ENCODE measurements at places on chromosomes 11 and 22.

GRCh38 chr11:96622026-96622634 lies 232.3 kb downstream of the JRKL start:
- DNase-seq, result no peak

- no peak for DNase-seq
These were observed 4.7 kb downstream of the BSX start for GRCh38 chr11:122976734-122977469.

DNA sequence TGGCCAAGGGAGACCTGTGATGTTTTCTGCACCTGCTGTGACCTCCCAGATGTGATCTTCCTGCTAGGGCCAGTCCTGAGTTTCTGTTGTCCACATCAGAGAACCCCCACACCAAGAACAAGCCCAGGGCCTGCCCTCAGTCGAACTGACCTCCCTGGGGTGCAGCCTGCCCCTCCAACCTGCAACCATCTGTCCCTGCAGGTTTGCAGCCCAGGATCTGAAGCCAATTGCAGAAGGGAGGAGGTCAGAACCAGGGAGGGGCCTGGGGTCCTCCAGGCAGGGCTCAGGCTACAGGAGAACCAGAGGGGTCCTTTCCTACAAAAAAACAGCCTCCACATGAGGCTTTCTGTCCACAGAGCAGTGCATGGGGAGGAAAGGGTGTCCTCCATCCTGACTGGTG lies 807 bp downstream of the TRIM3 start:
- DNase-seq, result no peak

DNA sequence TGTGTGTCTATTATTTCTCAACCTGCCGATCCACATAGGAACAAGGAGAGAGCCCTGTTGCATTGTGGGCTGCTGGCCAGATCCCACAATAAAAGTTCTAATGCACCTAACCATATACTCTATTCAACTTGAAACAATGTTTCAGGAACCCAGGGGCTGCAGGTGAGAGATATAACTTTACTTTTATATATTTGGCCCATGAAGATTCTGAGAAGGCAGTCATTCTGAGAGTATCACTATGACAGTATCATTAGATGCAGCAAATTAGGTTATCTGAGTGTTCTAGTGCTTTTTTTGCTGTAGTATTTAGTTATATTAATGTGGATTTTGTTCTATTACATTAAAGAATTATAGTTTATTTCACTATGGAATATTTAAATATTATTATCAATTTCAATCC lies 655.1 kb upstream of the ARHGAP42 start:
- DNase-seq, result no peak

DNA sequence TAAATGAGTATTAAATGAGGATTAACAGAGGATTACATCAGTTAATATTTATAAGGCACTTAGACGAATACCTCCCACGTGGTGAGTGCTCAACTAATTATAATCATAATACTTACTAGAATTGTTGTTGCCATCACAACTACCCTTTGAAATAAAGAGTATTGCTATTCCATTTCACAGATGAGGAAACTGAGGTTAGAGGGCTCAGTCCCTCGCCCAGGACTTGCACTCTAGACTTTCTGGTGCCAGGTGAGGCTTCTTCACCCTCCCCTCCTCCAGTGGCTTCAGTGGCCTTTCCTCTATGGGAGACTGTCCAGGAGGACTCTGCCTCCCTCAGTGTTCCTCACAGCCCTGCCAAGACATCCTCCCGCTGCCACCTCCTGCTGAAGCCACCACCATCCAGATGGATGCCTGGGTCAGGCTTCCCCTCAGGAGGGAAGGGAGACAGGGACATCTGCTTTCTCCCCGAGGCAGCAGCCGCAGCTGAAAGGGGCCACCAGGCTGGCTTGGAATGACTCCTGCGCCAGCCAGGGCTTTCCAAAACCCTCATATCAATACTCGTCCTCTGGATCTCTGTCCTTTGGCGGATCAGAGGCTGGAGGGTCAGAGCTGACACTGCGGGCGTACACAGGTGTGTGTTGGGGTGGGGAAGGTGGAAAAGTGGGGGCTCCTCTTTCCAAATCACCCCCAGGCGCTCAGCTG lies 580.1 kb downstream of the BUD13 start:
- DNase-seq, result no peak

GRCh38 chr11:131353766-131354165 lies 16.6 kb upstream of the NTM start:
- no peak for DNase-seq

DNA sequence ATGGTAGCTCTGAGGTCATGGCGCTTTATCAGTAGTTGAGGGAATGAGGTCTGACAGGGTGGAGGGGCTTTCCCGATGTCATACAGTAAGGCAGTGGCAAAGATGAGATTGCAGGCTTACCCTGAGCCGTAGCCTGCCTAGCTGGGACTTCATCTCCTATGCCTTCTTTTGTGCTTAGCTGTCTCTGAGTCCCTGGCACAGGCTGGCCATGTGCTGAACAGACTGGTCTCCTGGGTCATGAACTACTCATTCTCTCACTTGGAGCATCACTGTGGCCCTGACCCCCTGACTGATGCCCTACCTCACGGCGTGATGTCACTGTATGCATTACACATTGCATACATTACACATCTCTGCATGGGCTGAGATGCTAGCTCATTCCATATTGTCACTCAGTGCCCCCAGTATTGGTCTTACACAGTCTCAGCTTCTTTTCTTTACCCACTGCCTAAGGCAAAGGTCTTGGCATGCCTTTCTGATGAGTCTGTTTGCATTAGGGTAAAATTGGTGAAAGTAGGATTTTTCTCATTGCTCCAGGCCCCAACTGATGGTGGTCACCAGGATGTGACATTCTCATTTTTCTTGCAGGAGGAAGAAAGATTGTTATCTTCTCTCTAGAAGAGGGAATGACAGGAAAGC lies 389.4 kb upstream of the CADM1 start:
- no peak for DNase-seq

DNA sequence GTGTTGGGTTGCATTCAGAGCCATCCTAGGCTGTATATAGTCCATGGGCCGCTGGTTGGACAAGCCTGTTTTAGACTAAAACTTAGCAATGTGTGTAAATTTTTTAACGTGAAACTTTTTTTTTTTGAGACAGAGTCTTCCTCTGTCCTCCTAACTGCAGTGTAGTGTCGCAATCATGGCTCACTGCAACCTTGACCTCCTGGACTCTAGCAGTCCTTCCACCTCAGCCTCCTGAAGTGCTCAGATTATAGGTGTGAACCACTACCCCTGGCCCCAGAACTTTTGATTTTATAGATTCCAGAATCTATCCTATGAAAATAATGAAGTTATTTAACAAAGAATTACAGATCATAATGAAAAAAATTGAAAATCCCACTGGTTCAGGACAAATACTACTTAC lies 29.9 kb upstream of the PANX2 start:
- DNase-seq, result no peak

DNA sequence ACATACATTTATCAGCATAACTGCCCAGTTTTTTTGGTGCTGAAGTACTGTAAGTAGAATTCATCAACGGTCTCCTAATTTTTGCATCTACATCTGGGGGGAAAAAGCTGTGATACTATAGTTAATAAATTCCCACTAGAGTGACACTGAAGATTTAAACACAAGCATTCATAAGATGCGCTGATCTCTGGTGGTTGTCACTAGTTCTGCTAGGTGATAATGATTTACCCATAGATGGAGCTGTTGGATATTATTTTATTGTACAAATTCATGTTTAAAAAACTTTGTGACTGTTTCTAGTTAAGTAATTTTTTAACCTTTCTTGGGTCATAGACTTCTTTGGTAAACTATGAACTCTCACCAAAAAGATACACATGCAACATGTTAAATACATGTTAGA lies 106.6 kb downstream of the EMSY start:
- DNase-seq, result no peak

DNA sequence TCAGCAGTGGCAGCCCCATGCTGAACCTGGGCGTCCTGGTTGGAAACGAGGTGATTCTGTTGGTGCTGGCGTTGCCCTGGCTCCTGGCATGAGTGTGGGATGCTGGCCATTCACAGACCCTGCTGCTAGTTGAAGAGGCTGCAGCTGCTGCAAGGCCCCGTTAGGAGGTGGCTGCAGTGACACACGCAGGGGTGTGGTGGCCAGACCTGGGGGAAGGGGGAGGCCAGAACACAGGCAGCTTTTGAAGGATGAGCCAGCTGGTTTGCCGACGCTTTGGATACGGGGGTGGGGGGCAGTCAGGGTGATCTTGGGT lies 77.2 kb downstream of the MORC2 start:
- DNase-seq, result no peak

- no peak for DNase-seq
These were observed 30.0 kb upstream of the FLI1 start for GRCh38 chr11:128663824-128664223.

GRCh38 chr11:32893343-32894148 lies 935 bp downstream of the QSER1 start:
- DNase-seq, result peak; percentile 28

DNA sequence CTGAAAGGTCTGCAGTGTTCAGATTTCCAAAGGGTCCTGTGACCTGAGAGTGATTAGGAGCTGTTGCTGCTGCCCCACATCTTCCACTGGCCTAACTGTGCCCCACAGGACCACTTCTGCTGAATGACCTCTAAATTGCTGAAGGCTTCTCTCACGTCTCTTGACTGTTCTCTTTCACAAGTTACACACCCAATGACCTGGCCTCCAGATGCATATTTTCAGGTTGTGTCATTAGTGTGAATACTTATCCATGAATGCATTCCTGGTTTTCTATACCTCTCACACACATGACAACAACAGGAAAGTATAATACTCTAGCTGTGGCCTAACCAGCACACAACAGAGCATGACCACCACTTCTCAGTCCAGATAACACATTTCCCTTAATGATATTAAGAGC lies 15.4 kb downstream of the PRR14L start:
- no peak for DNase-seq

- DNase-seq, result no peak
These were observed 115.0 kb upstream of the NARS2 start for GRCh38 chr11:78689585-78690153.

DNA sequence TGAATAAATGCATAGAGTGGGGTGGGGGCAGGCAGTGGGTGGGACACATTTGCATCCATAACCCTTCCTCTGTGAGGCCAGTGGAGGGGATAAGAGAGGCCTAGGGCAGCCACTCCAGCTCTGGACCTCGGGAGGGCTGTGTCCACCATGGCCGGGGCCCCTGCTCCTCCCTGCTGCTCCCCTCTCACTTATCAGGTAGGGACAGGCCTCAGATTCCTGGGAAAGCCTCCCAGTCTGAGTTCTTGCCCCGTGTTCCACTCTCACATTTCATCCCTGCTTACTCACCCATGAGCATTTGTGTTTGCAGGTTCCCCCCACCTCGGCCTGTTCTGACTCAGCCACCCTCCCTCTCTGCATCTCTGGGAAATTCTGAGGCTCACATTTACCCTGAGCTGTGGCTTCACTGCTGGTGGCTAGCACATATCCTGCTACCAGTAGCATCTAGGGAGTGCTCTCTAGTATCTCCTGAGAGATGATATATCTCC lies 128.7 kb upstream of the TOP3B start:
- no peak for DNase-seq

- DNase-seq, result no peak
These were observed 16.2 kb upstream of the ST3GAL4 start for GRCh38 chr11:126339073-126339862.

DNA sequence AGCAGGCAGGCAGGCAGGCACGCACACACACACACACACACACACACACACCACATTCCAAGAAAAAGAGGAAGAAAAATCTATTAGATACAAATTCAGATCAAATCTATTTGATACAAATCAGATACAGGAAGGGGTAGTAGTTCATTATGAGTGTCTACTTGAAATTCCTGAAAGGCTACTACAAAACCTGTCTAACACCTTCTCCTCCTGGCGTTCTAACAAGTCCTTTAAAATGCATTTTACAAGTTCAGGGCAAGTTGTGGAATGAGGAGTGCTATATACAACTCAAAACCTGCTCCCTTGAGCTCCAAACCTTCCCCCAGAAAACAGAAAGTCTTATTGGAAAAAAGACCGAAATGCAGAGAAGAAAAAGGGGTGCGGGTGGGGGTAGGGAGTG lies 476 bp downstream of the ARHGAP32 start:
- DNase-seq, result no peak

DNA sequence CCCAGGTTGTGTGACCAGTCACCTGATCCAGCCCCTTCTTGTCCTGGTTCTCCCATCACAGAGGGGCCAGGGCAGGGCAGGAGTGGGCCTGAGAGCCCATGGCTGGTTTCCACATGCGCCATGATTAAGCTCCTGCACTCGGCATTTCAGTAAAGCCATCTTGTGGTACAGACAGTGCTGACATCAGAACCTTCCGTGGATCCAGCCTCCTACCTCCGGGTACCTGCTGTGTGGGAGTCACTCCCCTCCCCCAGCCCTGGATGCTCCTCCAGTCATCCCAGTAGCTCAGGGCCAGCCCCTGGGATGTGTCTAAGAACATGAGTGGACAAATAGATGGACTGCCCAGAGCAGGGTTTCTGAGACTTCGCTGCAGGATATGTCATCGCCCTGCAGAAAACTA lies 22.1 kb upstream of the MGAT3 start:
- no peak for DNase-seq

- DNase-seq, result no peak
These were observed 20.7 kb downstream of the PDHX start for GRCh38 chr11:34936945-34937629.

DNA sequence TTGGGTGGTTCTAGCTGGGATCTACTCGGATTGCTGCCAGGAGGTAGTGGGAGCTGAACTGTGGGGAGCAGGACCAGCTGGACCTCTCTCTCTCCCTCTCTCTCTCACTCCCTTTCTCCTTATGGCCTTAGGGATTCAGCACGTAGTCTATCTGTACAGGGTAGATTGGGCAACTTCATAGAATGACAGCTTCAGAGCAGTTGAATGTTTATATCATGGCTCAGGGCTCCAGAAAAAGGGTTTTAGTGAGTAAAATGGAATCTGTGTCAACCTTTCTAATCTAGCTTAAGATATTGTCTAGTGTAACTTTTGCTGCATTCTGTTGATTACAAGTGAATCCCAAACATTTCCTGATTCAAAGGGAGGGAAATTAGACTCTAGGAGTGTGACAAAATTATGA lies 127.7 kb upstream of the PDGFD start:
- no peak for DNase-seq

- DNase-seq, result no peak
These were observed 179.9 kb downstream of the DBX1 start for GRCh38 chr11:19980388-19980787.

DNA sequence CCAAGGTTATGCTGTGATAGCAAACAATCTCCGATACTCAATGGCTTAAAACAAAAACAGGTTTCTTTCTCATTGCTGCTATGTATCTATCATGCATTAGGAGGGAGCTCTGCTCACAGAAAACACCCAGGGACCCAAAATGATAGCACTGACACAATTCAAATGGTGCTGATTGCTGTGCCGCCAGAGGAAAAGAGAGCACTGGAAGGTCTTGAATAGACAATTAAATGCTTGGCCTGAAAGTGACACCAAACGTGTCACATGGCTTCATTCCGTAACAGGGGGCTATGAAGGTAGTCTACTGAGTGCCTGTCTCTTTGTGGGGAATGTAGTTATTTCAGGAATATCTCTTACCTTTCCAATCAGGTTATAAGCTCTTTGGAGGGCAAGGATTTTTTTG lies 94.2 kb downstream of the FAR1 start:
- no peak for DNase-seq

DNA sequence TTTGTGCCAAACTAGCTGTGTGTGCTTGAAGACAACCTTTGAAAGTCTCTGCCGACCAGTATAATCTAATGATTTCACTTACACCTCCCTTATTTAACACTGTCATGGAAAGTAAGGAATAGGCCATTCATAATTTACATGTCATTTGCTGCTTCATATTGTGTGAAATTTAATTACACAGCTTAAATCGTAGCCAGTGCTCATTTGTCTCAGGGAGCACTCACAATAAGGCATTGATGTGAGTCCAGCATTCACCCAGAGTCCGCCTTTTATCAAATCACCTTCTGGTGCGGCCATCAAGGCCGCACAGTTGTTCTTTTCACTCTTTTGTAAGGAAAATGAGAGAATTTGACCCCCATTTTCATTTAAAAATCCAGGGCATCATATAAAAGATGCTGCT lies 46.9 kb downstream of the PAX6 start:
- no peak for DNase-seq

Data from stimulated activated CD4-positive, alpha-beta T cell treated with anti-CD3 and anti-CD28 coated beads, Interleukin-1b, Interleukin-23, amount 100 ng/mL, for 24 hours (primary cell).